ENCODE measurements at places on chromosomes 4 and X. TPM values are rescaled to one million over a fixed set of nuclear protein-coding genes. Genes with fewer than 3 reads are reported as not detected.
A peak's percentile ranks its signal among the peaks of the same experiment; 100 is the strongest.

PLCXD1 gene
- 19.2 TPM for total RNA-seq

- DNase-seq, result no peak
These were observed 21.8 kb downstream of the RNF212 start for GRCh38 chr4:1091561-1091995.

CHST7 gene
- total RNA-seq, result 9.4 TPM

DNA sequence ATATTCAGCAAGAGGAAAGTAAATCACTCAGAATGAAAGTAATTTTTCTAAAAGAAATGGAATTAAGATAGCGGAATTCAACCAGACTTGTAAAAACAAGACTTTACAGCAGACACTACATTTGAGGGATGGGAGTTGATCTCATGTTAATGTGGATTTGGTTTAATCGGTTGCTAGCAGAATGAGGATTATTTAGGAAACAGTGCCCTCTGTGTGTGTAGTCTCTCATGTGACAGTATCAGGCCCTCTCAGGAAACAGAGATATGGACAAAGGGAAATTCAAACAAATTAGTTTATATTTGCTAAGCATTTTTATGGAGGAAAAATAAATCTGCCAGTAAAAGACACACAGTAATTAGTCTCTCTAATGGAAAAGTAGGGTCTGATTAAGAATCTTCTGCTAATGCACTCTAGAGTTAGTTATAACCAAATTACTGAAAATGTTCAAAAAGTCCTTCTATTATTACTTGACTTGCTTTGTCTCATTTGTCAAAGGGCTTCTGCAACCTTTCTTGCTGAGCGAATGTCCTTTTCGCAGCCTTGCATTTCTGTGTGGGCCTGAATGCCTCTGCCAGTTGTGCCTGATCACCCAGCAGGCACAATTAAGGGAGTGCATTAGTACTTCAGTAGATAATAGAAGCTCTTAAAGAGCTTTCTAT, 1282.3 kb upstream of the TENM3 start:
- no peak for DNase-seq

DNA sequence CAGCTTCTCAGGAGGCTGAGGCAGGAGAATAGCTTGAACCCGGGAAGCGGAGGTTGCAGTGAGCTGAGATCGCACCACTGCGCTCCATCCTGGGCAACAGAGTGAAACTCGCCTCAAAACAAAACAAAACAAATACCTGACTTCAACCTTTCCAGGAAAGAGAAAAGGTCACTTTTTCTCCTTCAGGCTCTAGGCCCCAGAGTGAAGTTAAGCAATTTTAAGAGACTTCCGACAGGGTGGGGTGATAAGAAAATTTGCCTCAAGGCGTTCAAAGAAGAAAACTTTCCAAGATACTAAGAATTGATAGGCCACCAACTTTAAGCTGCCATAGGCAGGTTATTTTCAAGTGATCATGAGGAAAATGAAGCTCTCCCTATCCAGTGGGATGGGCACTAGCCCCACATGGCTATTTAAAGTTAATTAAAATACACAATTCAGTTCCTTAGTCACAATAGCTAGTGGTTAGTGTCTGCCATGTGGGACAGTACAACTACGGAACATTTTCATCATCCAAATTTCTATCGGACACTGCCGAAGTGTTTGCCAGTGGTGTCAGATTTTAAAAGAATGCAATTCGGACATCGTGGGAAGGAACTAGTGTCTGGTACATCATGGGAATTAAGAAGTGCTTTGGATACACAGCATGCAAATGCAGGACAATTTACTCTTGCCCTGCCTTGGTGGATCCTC, 33.0 kb downstream of the SMS start:
- DNase-seq, result no peak

DNA sequence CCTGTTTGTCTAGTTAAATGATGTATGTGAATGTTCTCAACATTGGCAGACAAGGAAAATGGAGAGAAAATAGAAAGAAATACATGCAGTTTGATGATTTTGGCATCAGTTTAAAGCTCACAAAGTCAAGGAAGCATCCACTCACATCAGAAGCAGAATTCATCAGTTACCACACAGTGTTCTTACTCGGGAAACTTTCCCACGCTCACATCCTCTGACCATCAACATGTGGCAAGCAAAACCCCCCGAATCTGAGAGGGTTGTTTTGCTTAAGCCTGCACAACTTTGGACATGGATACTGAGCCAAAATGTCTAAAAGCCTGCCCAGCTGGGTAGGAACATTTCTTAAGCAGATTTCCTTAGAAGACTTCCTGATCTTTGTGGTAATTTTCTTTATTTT, 407.6 kb downstream of the ANKRD50 start:
- no peak for DNase-seq

TRIML2 gene
- total RNA-seq, result not detected

TLL1 gene
- total RNA-seq, result 1.9 TPM

DNA sequence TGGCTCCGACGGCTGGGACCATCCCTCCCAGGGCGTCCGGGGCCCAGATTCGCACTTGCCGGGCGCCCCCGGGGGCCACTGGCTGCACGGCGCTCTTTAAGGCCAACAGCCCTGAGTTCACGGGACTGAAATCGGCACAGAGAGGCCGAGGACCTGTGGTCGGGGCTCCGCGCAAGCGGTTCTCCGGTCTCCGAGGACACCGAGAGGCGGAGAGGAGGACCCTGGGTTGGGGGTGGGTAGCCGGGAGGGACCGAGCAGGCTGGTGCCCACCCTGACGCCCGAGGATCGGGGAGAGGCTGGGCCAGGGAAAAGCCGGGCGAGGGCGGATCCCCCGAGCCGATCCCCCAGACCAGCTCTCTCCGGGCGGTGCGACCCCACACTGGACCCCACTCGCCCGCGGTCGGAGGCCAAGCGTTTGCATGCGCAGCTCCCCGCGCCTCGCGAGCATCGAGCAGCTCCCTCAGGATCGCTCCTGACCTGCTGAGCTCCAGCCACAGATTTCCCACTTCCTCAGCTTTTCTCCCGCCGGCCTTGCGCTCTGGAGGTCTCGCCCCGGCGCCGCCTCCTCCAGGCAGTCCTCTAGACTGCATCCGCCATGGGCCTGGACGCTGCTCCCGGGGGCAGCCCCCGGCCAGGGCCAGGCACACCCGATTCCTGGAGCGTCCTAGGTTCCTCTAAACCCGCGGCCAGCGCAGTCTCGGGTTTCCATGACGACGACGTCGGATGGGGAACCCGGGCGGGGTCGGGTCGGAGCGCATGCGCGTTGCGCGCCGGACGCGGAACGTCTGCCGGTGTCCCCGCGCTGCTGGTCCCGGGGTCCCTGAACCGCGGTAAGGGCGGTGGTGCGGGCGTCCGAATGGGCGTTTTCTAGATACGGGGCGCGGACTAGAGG, 17.6 kb upstream of the NAT8L start:
- peak; percentile 97 for DNase-seq

TMPRSS11D gene
- total RNA-seq, result 1.0 TPM

DNA sequence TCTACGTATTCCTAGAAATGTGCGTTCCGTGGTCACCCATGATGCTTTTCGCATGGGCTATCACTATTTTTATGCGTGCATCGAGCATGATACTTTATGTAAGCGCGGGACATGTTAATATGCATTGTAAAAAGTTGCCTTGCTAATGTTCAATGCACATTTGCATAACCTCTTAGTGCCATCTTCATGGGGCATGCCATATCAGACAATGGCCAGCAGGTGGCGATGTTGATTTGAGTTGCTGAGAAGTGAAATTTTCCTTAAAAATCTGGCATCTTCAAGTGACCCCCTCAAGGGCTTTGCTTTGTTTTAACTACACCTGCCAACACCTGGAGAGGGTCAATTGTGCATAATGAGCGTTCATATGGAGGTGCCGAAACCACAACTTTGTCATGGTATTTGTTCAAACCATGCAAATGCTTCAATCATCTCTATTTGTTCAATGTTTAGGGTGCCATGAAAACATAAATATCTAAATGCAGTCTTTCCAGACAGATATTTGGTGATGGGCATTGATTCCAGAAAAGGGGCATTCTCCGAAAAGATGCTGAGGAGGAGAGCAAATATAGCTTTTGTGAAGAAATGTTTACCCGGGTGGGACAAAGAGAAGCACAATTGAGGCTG, 833.9 kb upstream of the PRKX start:
- DNase-seq, result no peak

DNA sequence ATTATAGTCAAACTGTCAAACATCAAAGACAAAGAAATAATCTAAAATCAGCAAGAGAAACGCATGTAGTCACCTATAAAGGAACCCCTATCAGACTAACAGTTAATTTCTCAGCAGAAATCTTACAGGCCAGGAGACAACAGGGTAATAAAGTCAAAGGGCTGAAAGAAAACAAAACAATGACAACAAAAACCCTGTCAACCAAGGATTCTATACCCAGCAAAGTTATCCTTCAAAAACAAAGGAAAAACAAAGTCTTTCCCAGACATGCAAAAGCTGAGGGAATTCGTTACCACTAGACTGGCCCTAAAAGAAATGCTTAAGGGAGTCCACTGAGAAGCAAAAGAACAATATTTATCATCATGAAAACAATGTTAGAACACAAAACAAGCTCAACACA, 22.1 kb downstream of the TMEM154 start:
- DNase-seq, result no peak

DNA sequence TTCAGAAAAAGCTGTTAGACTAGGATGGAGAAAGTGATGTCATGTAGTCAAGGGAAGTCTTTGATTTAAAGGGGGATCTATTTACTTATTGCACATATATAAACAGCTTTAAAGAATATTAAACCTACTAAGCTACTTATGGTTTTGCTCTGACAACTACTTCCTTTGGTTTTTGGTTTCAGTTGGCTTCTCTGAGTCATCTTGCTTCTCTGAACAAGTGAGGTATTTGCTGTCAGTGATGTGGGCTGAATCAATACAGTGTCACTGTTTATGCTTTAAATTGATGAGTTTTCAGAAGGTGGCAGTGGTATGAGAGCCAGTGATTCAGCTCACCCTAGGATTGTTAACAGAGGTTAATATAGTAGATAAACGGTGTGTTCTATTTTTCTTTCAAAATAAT, 75.1 kb downstream of the CEP44 start:
- DNase-seq, result no peak

DNA sequence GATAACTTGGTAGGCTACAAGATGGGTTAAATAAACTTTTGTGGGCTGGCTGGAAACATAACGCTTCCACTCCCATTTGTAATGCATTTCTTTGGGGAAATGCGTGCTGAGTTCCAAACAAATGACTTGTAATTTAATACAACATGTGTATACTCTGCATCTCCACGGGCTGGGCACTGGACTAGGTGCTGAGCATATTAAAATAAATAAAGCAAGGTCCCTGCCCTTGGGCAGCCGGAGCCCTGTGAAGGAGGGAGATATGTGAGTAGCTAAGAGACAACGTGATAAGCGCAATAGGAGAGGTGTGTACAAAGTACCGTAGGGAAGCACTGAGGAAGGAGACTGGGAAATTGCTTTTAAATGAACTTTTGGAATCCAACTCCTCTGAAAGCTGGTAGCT, 147.2 kb upstream of the RBPJ start:
- no peak for DNase-seq

- no peak for DNase-seq
These were observed 24.9 kb downstream of the SH3BP2 start for GRCh38 chr4:2817701-2818350.

CCDC110 gene
- not detected for total RNA-seq

LGI2 gene
- 0.44 TPM for total RNA-seq

FAM47A gene
- total RNA-seq, result not detected

DNA sequence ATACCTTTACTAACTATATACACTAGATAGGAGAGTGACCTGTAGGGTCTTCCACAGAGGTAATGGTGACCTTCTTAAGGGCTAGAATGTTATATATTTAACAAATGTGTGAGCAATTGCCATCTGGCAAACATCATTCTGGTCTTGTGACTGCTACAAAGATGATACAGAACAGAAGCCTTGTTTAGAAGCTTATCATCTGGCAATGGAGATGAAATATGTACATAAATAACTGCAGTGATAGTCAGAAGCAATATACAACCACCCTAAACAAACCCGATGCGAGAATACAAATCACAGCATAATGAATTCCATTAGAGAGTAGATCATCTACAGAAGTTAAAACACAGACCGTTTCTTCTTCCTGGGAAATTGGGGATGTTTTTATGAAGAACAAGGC, 952.7 kb upstream of the SLIT2 start:
- DNase-seq, result no peak

GSX2 gene
- total RNA-seq, result not detected

DNA sequence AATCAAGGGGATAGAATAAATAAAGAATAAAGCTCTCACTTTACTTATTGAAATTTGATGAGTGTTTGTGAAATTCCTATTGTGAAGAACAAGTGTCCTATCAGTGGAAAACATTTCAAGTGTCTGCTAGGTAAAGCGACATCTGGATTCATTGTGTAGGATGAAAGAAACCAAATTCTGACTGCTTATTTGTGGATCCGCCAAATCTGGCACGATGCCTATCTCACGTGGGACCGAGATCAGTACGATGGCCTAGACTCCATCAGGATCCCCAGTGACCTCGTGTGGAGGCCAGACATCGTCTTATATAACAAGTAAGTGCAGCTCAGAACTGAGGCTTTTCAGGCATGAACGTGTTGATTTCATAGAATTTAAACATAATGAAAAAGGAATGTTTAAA, 1.9 kb downstream of the CHRNA9 start:
- DNase-seq, result no peak

PDE5A gene
- 19.8 TPM for total RNA-seq

- no peak for DNase-seq
These were observed 437.3 kb upstream of the NDST3 start for GRCh38 chr4:117596917-117597480.

CCNI gene
- total RNA-seq, result 162 TPM

GRCh38 chr4:126757219-126757618, 875.5 kb upstream of the INTU start:
- DNase-seq, result no peak

GRCh38 chr4:99652596-99653436, 4.8 kb downstream of the C4orf54 start:
- DNase-seq, result no peak

CDKL2 gene
- total RNA-seq, result 24.1 TPM

- DNase-seq, result no peak
These were observed 384.4 kb downstream of the PCDH7 start for GRCh38 chr4:31104577-31104976.

- no peak for DNase-seq
These were observed 104.0 kb downstream of the TEX13A start for GRCh38 chrX:105116486-105116885.

JAKMIP1 gene
- total RNA-seq, result 6.3 TPM

GRCh38 chrX:117840645-117841044, 276.0 kb downstream of the KLHL13 start:
- no peak for DNase-seq
